ENCODE measurements at places on chromosomes 4 and X.

DNA sequence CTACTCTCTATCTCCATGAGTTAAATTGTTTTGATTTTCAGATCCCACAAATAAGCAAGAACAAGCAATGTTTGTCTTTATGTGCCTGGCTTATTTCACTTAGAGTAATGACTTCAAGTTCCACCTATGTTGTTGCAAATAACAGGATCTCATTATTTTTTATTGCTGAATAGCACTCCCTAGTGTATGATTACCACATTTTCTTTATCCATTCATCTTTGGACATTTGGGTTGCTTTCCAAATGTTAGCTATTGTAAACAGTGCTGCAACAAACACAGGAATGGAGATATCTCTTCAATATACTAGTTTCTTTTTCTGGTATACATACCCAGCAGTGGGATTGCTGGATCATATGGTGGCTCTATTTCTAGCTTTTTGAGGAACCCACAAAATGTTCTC is 136.0 kb downstream of the SLITRK2 start:
- no peak overlapping the region for H3K27ac ChIP-seq
- no peaks in the 10 kb centered on the region for H3K36me3 ChIP-seq
- no peak for DNase-seq
- no peaks in the 10 kb centered on the region for H3K27me3 ChIP-seq

GRCh38 chr4:15425520-15425919 is 2.3 kb upstream of the C1QTNF7 start:
- H3K4me3 ChIP-seq = no peak overlapping the region
- peaks cover 22% of the 10 kb centered on the region for H3K4me1 ChIP-seq
- H3K27me3 ChIP-seq = no peaks in the 10 kb centered on the region
- H3K27ac ChIP-seq = no peak overlapping the region

DNA sequence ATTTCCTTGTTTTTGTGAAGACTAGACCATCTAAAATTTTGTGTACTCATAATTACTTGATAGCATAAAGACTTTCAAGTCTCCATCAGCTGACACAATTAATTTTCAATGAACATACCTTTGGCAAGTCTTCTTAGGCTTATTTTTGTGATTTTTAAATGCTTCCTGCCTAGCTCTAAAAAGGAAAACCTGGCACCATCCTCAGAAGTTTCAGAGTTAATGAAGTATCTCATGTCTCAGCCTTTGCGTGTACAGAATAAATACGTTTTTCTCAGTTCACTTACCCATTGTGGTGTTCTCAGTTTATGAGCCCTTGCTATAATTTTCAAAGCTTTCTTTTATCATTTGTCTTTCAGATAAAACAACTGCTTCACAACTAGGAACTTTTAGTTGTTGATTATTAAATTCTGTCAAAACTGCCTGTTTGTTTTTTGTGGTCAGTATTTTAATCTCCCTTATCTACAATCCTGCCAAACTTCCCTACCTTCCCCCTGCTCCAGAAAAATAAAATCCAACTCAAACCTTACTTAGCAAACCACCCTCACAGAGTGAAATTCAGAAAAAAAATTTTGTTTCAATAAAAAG is 21.6 kb downstream of the ADD1 start:
- no peaks in the 10 kb centered on the region for H3K27me3 ChIP-seq
- no peak for DNase-seq
- H3K4me3 ChIP-seq = no peak overlapping the region
- no peak overlapping the region for H3K27ac ChIP-seq

DNA sequence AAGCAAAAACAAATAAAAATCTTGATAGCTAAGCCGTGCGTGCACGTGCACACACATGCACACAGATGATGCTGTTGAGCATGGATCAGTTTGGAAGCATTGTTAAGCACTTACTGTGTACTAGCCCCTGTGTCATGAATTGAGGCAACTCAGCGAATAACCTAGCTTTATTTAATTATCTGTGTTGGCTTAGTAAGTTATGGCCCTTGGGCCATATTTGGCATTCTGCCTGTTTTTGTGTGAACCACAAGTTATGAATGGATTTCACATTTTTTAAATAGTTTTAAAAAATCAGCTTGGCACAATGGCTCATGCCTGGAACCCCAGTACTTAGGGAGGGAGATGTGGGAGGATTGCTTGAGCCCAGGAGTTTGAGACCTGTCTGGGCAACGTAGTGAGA is 113.6 kb upstream of the CBLL2 start:
- H3K4me3 ChIP-seq = no peak overlapping the region
- H3K27me3 ChIP-seq = no peaks in the 10 kb centered on the region
- H3K27ac ChIP-seq = no peak overlapping the region
- no peak for DNase-seq
- H3K36me3 ChIP-seq = no peaks in the 10 kb centered on the region

DNA sequence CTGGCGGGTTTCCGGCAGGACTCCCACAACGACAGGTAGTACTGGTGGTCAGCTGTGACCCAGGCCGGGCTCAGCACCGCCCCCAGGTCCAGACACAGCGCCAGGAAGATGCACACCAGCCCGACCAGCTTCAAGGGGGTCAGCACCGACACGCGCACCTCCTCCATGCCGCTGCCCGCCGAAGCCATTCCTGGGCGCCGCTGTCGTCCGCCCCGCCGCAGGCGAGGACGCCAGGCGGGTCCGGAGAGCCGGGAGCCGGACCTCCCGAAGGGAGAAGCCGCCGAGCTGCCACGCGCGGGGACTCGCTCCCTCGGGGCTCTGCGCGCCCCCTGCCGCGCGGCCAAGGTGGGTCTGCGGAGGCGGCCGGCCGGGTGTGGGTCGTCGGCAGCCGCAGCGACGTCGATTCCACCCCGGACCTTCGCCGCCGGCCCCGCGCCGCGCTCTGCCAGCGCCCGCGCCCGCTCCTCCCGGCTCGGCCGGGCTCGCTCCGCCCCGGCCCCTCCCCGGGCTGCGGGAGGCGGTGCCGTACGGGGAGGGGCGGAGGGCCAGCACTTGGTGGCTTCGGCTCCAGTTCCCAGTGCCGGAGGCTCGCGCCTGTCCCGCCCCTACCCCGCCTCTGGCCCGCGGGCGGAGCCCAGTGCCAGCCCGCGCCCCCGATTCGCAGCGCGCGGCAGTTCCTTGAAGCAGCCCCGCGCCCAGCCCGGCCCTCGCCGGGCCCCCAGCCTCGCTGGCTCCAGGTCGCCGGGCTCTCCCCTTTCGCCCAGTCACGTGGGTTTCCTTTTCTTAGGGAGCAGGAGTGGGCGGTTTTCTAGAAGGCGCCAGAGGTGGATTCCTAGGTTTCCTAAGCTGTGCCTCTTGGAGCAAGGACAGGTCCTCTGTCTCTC is at the start of gene TMEM47:
TMEM47 (minus strand) TSS at position 444 of the 884 bp plus-strand sequence; CDS start at position 188, 256 bp downstream.
- peak within 1 kb of the TSS; percentile 81 for H3K27ac ChIP-seq
- H3K4me1 ChIP-seq = no peaks in the 10 kb centered on the region
- H3K36me3 ChIP-seq = no peaks in the 10 kb centered on the region
- no peaks in the 10 kb centered on the region for H3K27me3 ChIP-seq
- peak; percentile 69 for DNase-seq

GRCh38 chr4:128725405-128726055 is 84.0 kb upstream of the JADE1 start:
- H3K4me1 ChIP-seq = no peaks in the 10 kb centered on the region
- DNase-seq = no peak
- H3K27ac ChIP-seq = no peak overlapping the region

DNA sequence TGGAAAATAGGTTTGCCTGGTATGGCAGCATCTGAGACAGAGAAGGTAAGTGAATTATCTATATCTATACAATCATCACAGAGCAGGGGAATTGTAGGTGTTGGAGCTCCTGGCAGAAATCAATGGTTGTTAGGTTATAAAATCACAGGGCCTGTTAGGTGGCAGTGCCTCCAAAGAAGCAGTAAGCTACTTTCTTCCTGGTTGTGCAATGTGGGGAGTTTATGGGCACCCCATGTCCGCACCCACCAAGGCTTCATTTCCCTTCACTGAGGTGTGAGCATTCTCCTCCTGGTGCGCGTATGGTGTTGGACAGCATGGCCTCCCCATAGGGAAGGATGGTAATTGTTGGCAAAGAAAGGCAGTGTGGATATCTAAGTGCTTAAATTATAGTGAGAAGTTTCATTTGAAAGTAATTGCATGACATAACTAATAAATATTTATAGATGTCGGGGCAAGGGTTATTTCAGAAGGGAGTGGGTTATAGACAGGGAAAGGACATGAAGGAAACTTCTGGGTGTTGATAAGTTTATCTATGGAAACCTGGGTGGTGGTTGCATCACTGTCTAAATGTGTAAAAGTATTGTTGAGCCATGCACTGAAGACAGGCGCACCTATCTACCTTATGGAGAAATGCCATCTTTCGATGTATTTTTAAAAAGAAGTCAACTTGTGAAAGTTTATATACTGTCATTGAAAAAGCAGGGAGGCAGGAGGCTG is 153.7 kb downstream of the FRAS1 start:
- H3K4me1 ChIP-seq = peaks cover 5% of the 10 kb centered on the region
- DNase-seq = no peak
- no peaks in the 10 kb centered on the region for H3K27me3 ChIP-seq
- H3K4me3 ChIP-seq = no peak overlapping the region
- H3K36me3 ChIP-seq = no peaks in the 10 kb centered on the region

DNA sequence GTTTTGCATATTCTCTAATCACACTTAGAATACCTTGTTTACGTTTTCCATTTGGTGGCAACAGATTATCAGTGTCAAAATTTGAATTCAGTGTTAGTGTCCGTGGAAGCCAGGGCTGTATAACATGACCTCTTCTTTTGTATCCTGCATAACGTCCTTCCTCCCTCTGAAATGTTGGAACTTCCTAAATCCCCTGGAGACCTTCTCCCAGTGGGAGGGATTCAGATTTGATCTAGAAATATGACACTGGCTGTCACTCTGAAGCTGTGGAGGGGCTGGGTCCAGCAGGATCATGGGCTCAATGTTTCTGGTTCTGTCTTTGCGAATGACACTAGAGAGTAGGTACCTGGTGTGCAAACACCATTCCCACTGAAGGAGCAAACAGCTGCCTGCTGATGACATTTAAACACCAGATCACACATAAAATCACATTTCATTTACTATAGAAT is 850 bp upstream of the CXCL3 start:
- H3K36me3 ChIP-seq = no peaks in the 10 kb centered on the region
- no peaks in the 10 kb centered on the region for H3K27me3 ChIP-seq
- peak overlapping the region; percentile 78 for H3K4me3 ChIP-seq
- DNase-seq = no peak
- peaks cover 14% of the 10 kb centered on the region for H3K4me1 ChIP-seq
- no peak overlapping the region for H3K27ac ChIP-seq
